ENCODE measurements at places on chromosomes 1 and 21.

DNA sequence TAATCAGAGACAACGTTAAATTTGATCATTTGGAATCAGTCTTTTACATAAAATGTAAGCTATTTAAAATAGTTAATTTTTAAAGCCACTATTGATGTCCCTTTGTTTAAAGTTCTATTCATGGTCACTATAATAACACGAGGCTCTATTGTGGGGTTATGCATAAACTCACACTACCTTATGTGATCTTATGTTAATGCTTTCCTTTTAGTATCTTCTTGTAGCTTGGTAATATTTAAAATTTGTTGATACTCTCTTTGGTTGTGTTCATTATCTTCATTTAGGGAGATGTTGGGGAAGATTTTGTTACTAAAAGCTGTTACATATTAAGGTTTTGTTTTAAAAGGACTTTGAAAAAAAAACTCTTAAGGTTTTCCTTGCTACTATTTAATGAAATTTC is 1.2 kb downstream of the B3GALT2 start:
- no peak for DNase-seq

DNA sequence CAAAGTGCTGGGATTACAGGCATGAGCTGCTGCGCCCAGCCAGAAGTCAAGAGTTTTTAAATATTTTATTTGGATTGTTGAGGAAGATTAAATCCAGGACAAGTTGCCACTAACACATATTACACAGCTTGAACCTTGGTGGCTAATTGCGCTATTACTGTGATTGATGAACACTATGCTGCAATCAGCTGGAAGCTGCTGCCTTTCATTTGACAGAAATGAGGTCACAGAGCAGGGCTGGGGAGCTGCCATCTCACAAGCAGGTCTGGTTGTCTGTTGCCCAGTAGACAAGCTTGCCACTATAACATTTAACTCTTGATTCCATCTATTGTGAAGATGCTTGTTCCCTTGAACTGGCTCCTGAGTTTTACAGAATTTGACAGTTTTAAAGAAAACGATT is 37.4 kb upstream of the NRDC start:
- no peak for DNase-seq

DNA sequence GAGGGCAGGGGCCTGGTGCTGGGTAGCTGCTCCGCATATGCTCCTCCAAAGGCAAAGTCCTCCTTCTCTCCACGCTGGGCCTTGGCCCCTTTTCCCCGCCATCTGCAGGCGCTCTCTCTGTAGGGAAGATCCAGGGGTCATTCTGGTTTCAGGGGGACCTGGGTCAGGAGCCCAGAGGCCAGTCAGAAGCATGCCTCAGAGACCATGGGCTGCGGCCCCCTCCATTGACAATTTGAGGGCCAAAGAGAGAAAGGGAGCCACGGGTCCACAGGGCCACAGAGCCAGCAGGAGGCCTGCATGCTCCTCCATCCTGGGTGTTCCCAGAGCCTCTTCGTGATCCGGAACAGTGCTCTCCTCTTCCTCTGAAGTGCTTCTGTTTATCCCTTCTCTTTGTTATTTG is 2.1 kb upstream of the CLDN19 start:
- no peak for DNase-seq

DNA sequence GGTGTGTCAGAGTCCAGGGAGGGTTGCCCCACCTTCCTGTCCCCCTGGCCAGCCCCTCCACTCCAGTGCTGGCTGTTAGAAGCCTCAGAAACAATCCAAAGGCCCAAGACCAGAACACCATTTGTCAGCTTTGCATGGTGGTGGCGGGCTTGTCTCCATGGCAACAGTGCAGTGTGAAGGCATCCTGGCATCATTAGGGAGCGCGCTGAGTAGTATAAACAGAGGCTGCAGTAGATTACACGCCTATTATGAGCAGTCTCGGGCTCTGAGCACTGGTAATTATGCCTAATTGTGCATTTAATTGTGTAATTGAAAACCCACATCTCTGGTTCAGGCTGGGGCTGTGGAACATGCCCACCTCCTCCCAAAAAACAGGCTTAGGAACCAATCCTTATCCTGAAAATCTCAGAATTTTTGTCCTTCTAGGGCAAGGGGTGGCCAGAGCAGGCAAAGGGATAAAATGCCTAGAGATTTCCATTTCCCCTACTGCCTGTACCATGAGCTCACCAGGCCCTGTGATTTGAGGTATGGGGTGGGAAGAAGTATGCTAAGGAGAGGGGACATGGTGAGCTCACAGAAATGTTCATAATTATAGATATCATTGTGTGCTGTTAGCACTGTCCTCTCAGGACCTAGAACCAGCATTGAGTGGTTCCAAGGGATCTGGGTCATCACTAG is 11.7 kb downstream of the NKAIN1 start:
- DNase-seq, result peak; percentile 9

DNA sequence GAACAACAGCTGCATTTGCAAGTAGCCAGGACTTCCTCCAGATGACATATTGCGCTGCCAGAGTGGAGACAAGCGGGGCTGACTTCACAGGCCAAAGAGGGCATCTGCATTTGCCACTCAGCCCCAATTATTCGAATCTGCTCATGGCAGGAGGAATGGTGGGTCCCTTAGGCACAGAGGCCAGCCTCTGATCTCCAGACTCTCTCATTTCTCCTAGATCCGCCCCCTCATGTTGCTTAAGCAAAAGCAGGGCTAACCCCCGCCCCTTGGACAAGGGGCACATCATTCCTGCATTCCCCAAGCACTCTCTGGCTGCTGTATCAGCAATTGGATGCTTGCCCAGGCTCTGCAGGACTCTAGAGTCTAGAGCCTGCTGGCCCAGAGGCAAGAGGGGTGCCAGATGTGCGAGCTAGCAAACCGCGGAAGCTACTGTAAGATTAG is 262.4 kb downstream of the ST6GALNAC3 start:
- DNase-seq, result no peak

DNA sequence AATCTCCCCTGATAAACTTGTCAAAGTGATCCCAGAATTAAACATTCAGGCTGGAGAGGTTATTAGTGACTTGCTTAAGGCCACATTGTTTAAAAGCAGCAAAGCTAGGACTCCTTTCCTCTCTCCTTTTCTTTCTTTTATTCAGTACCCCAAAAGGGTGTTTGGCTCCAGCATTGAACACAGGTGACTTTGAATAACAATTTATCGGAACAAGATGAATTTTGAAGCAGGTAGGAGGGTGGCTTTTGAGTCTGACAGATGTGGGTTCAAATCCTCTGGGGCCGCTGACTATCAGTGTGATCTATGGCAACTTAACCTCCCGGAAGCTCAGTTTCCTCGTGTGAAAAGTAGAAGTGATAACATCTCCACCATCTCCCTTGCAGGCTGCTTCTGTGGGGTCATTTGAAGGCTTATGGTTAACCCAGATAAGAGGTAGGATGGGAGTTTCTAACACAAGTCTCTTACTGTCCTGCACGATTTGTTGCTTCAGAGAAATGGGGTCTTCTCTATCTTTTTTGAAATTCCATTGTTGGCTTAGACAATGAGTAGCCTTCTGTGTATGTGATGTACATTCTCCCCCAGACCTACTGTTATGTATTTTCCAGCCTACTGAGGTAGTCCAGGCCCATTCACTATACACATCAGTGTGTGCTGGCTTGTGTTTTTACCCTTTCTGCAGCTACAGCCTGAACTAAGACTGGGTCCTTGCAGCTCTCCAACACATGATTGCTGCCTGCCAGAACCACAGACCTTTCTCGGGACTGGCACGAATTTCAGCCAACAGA is 29.0 kb downstream of the JUN start:
- no peak for DNase-seq

DNA sequence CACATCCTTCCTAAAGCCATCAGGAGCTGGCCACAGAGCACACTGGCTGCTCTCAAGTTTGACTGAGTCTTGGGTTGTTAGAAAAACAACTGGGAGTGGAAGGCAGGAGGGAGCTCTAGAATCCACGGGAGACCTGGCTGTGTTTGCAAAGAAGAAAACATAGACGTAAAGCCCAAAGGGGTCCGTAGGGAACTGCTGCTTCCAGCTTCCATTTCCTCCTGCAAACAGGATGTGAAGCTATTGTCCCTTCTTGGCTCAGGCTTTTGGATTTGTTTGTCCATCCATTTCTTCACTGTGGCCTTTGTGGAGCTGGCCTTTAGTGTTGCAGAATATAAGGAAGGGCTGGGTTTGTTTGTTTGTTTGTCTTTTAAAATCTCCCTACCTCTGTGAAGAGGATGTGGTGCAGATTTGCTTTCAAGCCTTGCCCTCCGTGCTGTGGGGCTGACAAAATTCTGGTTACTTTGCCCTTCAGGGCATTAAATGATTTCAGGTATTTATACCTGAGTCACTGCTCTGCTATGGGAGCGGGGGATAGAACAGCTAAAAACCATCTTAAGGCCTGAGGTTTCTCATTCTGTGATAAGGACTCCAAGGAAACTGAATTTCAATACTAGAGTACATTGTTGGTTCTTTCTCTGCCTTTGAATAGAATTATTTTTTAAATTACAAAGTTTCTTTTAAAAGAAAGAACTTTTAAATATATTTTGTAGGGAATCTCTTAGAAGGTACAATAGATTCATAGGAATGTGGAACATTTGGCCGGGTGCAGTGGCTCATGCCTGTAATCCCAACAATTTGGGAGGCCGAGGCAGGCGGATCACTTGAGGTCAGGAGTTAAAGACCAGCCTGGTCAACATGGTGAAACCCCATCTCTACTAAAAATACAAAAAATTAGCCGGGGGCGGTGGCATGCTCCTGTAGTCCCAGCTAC is 74.3 kb downstream of the MPZL1 start:
- peak; percentile 48 for DNase-seq

GRCh38 chr1:154730986-154731489 is 123.1 kb upstream of the ADAR start:
- DNase-seq, result no peak

GRCh38 chr1:70675737-70676156 is 264.7 kb downstream of the CTH start:
- DNase-seq, result no peak

DNA sequence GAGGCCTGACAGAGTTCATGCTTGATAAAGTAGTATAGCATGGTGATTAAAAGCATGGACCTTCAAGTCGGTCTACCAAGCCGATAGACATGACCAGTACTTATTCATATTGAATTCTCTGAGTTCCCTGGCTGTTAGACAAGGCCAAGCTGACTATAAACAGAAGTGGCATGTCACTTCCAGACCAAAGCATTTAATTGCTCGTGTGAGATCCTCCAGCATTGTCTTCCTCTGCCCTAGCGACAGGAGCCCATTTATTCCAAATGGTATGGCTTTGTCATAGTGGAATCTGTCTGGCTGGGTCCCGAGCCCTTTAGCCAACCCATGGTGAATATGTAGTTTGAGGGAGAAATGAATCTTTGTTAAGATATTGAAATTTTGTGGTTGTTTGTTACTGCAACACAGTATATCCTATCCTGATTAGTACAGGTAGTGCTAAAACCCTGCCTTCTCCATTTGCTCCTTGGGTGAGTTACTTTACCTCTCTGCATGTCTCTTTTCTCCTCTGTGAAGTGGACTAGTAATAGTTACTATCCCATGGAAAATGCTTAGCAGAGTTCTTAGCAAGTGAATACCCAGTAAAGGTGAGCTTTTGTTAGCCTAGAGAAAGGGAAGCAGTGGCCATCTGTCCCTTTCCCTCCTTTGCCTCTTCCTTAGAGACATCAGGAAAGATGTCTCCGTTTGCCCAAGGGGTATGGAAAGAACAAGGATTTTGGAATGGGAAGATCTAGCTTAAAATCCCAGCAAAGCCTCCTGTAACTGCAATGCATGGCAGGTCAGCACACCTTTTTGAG is 77.6 kb upstream of the CD1D start:
- DNase-seq, result no peak

All from NCI-H748 treated with DMSO at 0.1 percent for 48 hours (cell line).